HFFc6 (cell line): ENCODE measurements at places on chromosomes 2 and 18. TPM values are rescaled to one million over a fixed set of nuclear protein-coding genes. Genes with fewer than 3 reads are reported as not detected.

The SCN9A gene
- 37.4 and 53.6 TPM in 2 replicates for total RNA-seq

The TFCP2L1 gene
- total RNA-seq: not detected in 3 replicates

The MBD5 gene
- total RNA-seq: 34.4 to 41.0 TPM (median 37.4 TPM) in 3 replicates

The KCNS3 gene
- total RNA-seq: 0.84 to 2.3 TPM (median 0.92 TPM) in 3 replicates

The AGXT gene
- total RNA-seq: not detected in 3 replicates

The TDRD15 gene
- not detected in 3 replicates for total RNA-seq

The CD207 gene
- not detected in 3 replicates for total RNA-seq

The FOXD4L1 gene
- total RNA-seq: not detected in 3 replicates

DNA sequence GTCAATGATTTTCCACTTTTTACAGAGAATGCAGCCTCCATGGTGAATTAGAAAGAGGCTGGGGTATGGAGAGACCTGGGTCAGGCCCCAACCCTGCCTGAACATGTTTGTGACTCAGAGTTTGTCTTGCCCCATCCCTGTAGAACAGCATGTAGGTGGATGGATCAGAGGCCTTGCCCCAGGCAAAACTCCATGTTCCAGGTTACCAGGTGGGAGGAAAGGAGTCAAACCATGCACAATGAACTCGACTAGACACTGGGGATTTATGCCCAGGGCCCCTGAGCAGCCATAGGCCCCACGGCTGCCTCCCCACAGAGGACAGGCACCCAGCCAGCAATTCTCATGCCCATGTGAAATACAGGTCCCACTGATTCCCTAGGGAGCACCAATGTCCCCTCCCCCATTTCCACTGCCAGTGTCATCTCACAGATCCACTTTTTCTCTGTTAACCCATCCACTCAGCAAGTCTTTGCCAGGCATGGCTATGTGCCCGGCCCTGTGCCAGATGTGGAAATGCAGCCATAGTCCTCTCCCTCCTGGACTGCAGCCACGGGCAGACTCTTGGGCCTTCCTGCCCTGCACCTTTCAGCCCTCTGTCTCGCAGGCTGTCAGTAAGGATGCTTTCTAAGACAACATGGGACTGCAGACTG, 737.8 kb upstream of the HS6ST1 start:
- no peak overlapping the region for H3K4me3 ChIP-seq
- H3K4me1 ChIP-seq: no peaks in the 10 kb centered on the region
- no peaks in the 10 kb centered on the region for H3K27me3 ChIP-seq
- no peaks in the 10 kb centered on the region; the same call in 1 of the 2 replicates for H3K36me3 ChIP-seq
- H3K27ac ChIP-seq: no peak overlapping the region

DNA sequence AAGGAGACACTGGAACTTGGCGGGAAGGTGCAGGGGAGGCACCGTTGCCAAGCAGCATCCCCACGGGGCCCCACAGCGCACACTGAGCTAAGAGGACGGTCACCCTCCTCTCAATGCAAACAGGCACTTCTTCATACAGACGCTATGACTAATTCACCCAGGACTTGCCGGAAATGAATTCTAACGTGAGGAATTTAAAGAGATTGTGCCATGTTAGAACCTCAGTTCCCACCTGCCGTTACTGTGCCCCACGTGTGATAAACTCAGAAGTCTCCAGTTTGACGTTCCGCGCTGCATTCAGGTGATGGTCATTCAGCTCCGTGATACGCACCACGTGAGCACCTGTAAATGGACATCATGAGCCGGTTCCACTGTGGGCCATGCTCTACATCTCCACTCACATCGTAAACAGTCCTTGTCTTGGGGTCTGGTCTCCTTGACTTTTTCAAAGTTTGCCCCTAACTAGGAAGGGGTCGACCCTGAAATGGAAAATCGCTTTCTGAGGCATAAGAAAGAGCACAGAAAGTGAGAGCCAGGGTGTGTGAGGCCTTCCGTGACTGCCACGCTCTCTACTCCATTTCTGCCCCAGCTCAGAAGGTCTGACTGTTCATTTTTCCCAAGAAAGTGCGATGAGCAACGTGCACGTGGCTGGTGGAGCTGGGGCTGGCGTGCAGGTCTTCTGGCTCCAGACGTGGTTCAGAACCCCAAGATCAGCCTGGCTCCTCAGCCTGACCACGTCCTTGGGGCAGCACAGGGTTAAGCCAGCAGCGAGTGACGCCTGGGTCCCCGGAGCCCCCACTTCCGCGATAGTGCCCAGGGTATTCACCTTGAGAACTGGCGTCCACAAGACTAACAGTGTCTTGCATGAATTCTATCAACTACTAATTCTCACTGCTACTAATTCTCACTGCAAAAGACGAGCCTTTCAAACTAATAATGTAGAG, 35.1 kb downstream of the TMEM18 start:
- H3K4me3 ChIP-seq: no peak overlapping the region
- DNase-seq: no peak
- H3K36me3 ChIP-seq: no peaks in the 10 kb centered on the region
- H3K27me3 ChIP-seq: peaks cover 8% of the 10 kb centered on the region
- no peaks in the 10 kb centered on the region; the same call in 1 of the 2 replicates for H3K4me1 ChIP-seq
- no peak overlapping the region for H3K27ac ChIP-seq

DNA sequence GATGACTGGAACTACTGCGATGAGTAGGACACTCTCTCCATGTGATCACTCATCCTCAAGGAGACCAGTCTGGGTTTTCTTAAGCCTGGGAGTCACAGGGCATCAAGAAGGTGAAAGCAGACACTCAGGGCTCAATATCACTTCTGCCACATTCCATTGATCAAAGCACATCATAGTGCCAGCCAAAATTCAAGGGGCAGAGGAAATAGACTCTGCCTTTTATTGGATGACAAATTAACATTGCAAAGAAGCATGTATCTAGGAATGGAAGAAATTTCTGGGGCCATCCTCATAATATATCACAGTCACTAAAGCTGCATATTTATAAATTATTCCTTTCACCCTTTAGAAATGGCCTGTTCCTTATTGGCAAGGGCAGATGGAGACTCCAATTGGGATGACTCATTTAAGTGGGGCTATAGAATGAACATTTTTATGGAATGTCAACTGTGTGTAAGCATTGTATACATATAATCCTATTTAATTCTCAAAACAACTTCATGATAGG, 114.8 kb upstream of the CDC42EP3 start:
- no peak for DNase-seq
- H3K4me3 ChIP-seq: no peak overlapping the region
- H3K36me3 ChIP-seq: peaks cover 36% of the 10 kb centered on the region
- peaks cover 80% of the 10 kb centered on the region for H3K4me1 ChIP-seq

GRCh38 chr2:33059471-33060156, 112.9 kb downstream of the LTBP1 start:
- DNase-seq: peak; percentile 13
- H3K4me3 ChIP-seq: no peak overlapping the region
- H3K4me1 ChIP-seq: peaks cover 44% of the 10 kb centered on the region
- H3K27ac ChIP-seq: peak overlapping the region; percentile 0
- peaks cover 10% of the 10 kb centered on the region for H3K36me3 ChIP-seq
- no peaks in the 10 kb centered on the region for H3K27me3 ChIP-seq

- H3K36me3 ChIP-seq: 0 out of 2 replicates have a peak, but pooled peaks cover 10% of the 10 kb centered on the region
- H3K4me3 ChIP-seq: no peak overlapping the region
- DNase-seq: no peak
- H3K4me1 ChIP-seq: peaks cover 41% of the 10 kb centered on the region
- peaks cover 2% of the 10 kb centered on the region; the same call in 1 of the 2 replicates for H3K27me3 ChIP-seq
- no peak overlapping the region for H3K27ac ChIP-seq
These were observed 222.4 kb upstream of the APCDD1 start for GRCh38 chr18:10232062-10232461.

- 0 out of 2 replicates have a peak, but pooled peaks cover 6% of the 10 kb centered on the region for H3K36me3 ChIP-seq
- DNase-seq: no peak
- H3K27ac ChIP-seq: no peak overlapping the region
These were observed 19.8 kb upstream of the ATOH8 start for GRCh38 chr2:85734015-85734414.

DNA sequence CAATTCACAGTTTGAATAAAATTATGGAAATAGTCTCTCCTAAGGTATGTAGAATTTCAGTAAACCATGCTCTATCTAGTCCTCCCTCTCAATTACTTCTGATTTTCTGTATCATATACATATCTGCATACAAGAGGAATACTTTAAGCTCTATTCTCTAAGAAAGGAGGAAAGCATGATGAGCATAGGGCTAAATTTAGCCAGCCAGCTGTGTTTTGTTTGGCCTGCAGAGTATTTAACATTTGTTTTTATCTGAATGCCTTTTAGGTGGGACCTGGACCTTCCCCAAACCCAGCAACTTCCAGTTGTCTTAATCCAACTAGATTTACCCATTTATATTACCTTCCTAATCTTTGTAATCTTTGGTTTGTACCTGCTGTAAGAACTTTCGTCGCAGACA, 42.2 kb upstream of the FAM117B start:
- H3K36me3 ChIP-seq: no peaks in the 10 kb centered on the region
- DNase-seq: no peak
- H3K4me1 ChIP-seq: peaks cover 9% of the 10 kb centered on the region

- peaks cover 3% of the 10 kb centered on the region for H3K27me3 ChIP-seq
- H3K27ac ChIP-seq: no peak overlapping the region
- no peak for DNase-seq
- H3K4me1 ChIP-seq: no peaks in the 10 kb centered on the region
- no peaks in the 10 kb centered on the region for H3K36me3 ChIP-seq
These were observed 232.7 kb downstream of the BCL11A start for GRCh38 chr2:60320724-60321123.

DNA sequence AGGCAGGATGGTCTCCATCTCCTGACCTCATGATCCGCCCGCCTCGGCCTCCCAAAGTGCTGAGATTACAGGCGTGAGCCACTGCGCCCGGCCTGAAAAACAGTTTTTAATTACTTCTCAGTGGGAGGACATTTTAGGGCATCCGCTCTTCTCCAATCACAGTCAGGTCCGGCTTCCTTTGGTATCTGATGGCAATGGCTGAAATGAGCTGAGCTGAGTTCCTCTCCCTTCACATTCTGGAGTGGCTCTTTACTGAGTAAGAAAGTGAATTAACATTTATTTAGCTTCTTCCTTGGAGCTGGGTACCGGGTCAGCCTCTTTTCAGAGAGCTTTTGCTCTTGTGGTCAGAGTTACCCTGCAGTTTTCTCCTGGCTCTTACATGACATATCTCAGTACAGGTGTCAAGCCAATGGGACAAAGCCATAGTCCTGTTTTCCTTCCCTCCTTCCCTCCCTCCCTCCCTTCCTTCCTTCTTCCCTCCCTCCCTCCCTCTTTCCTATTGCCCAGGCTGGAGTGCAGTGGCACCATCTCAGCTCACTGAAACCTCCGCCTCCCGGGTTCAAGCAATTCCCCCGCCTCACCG, 1.1 kb upstream of the TTC27 start:
- peak overlapping the region; percentile 94; the same call in 1 of the 2 replicates for H3K4me3 ChIP-seq
- peaks cover 27% of the 10 kb centered on the region for H3K36me3 ChIP-seq
- peaks cover 7% of the 10 kb centered on the region; the same call in 1 of the 2 replicates for H3K27me3 ChIP-seq
- DNase-seq: no peak
- no peak overlapping the region for H3K27ac ChIP-seq
- H3K4me1 ChIP-seq: peaks cover 25% of the 10 kb centered on the region

- H3K4me3 ChIP-seq: no peak overlapping the region
- DNase-seq: no peak
- no peaks in the 10 kb centered on the region for H3K4me1 ChIP-seq
- no peak overlapping the region for H3K27ac ChIP-seq
- no peaks in the 10 kb centered on the region for H3K27me3 ChIP-seq
These were observed 1438.1 kb downstream of the DPP10 start for GRCh38 chr2:115880558-115880957.

GRCh38 chr2:113127646-113128570, 510 bp downstream of the IL1RN start:
- no peaks in the 10 kb centered on the region for H3K36me3 ChIP-seq
- H3K4me1 ChIP-seq: peaks cover 26% of the 10 kb centered on the region
- peaks cover 19% of the 10 kb centered on the region for H3K27me3 ChIP-seq
- no peak overlapping the region for H3K27ac ChIP-seq
- DNase-seq: no peak

DNA sequence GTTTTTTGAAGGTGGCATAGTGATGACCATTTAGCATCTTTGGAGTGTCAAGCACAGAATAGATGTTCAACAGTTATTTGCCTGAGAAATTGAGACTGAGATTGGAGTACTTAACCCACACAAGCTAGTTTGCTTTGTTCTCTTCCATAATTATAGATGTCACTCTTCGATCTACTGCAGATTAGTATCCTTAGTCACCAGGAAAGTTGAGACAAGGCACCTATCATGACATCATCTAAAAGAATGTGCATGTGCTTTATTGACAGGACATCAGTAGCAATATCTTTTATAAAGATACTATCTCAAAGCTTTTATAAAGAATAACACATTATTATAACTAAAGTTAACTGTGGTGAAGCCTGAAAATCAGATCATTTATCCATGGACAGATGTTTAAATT, 6.4 kb downstream of the VRK2 start:
- H3K36me3 ChIP-seq: peaks cover 20% of the 10 kb centered on the region
- no peak overlapping the region for H3K4me3 ChIP-seq
- peaks cover 36% of the 10 kb centered on the region for H3K4me1 ChIP-seq
- DNase-seq: no peak

DNA sequence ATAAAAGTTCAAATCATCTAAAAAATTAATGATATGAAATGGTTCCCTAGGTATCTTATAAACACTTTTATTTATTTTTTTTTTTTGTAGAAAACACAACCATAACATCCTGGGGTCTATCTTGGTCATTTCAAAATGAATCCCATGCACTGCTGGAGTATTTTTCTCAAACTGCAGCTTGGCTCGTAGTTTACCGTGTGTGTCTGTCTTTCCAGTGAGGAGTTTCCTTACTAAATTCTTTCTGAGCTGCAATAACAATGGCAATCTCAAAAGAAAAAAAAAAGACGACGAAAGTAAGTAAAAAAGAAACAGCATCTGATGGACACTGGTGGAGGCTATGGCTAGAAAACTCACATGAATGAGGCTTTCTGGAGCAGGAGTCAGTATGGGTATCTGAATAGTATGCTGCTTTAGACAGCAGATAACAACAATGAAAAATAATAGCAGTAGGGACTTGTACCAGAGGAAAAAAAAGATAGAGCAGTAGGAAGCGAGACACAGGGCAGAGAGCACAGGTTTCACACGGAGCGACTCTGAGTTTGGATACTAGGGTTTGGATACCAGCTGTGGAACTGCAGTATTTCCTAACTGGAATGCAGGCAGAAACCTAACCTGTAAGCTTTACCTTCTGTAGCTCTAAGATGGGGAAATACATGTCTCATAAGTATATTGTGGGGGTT, 43.5 kb downstream of the CALCRL start:
- no peak for DNase-seq
- H3K27me3 ChIP-seq: no peaks in the 10 kb centered on the region
- H3K36me3 ChIP-seq: no peaks in the 10 kb centered on the region
- H3K4me3 ChIP-seq: no peak overlapping the region
- peaks cover 5% of the 10 kb centered on the region; the same call in 1 of the 2 replicates for H3K4me1 ChIP-seq
- H3K27ac ChIP-seq: no peak overlapping the region

DNA sequence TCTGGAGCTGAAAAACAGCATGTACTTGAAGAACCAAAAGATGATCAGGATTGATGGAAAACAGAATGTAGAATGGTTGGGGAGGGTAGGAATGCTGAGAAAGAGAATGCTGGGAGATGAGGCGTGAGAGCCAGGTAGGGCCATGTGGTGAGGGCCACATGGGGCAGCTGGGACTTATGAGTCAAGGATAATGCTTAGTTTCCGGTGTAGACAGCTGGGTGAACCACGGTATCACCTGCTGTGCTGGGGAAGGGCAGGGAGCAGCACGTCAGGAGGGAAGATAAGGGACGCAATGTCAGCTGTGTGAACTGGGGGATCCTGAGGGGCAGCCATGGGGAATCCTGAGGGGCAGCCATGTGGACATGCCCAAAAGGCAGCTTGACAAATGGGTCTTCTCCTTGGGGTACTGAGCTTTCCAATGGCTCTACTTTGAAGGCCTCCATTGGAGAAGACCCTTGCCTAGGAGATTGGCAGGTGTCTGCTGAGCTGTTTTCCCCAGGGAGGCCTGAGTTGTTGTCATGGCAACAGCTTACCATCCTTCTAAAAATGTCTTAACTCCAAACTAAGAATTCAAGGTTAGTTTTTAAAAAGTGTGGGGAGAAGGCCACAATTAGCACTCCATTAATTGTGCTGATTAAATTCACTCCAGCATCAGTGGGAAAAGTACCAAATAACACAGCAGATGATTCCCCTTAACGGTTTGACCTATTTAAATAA, 51.1 kb downstream of the MTHFD2 start:
- H3K36me3 ChIP-seq: no peaks in the 10 kb centered on the region
- H3K4me1 ChIP-seq: no peaks in the 10 kb centered on the region
